ENCODE measurements at places on chromosomes 7 and 10. TPM values are rescaled to one million over a fixed set of nuclear protein-coding genes. Genes with fewer than 3 reads are reported as not detected.

- no peaks in the 10 kb centered on the region for H3K36me3 ChIP-seq
- H3K27ac ChIP-seq, result no peak overlapping the region
- DNase-seq, result no peak
- H3K27me3 ChIP-seq, result no peaks in the 10 kb centered on the region
- no peaks in the 10 kb centered on the region for H3K4me1 ChIP-seq
Measured at GRCh38 chr7:44278451-44279161, 46.8 kb downstream of the CAMK2B start.

DNA sequence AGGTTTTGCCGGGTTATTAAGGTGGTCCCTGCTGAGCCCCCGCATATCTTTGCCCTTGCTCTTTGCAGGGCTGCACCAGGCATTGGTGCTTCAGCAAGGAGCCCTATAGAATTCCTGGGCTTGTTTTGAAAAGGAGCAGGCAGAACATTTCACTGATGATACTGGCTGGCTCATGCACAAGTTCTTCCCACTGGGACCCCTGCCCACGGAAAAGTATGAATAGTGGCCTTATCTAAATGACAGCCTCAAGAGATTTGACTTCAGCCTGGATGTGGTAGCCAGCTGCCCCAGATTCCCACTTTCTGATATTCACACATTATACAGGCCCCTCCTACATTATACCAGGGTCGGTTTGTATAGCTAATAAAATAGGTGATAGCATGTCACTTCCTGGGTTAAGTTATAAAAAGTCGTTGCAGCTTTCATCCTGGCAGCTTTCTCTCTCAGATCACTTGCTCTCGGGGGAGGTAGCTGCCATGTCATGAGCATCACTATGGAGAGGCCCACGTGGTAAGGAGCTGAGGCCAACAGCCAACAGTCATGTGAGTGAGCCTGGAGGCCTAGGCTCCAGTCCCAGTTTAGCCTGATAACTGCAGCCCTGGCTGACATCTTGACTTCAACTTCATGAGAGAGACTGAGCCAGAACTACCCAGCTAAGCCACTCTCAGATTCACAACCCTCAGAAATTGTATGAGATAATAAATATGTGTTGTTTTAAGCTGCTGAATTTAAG lies 16.8 kb upstream of the CRTAC1 start:
- no peaks in the 10 kb centered on the region for H3K4me1 ChIP-seq
- H3K4me3 ChIP-seq, result no peak overlapping the region
- no peaks in the 10 kb centered on the region for H3K36me3 ChIP-seq
- no peak overlapping the region for H3K27ac ChIP-seq
- peaks cover 27% of the 10 kb centered on the region for H3K27me3 ChIP-seq
- no peak for DNase-seq

- no peaks in the 10 kb centered on the region for H3K4me1 ChIP-seq
- no peak overlapping the region for H3K4me3 ChIP-seq
- DNase-seq, result no peak
- H3K36me3 ChIP-seq, result no peaks in the 10 kb centered on the region
Measured at GRCh38 chr7:18553605-18554003, 58.1 kb downstream of the HDAC9 start.

- H3K27ac ChIP-seq, result no peak overlapping the region
- H3K4me3 ChIP-seq, result no peak overlapping the region
- no peaks in the 10 kb centered on the region for H3K36me3 ChIP-seq
- no peaks in the 10 kb centered on the region for H3K27me3 ChIP-seq
- DNase-seq, result no peak
Measured at GRCh38 chr10:35223016-35223415, 96.4 kb downstream of the CREM start.

DNA sequence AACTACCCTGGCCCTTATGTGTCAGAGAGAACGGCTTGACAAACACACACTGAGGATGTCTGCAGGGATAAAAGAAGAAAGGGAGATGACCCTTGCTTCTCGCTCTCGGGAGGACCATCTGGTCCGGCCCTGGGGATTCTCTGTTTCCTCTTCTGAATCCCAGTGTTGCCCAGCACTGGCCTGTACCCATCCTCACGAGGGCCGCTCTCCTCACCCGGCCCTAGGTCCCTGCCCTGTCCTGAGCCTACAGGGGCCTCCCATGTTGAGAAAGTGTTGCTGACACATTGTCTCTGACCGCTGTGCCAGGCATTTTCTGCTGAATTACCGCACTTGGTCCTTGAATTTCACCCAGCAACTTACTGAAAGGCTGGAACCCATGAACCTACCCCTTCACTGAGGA lies 171.9 kb upstream of the LANCL2 start:
- H3K27me3 ChIP-seq, result peaks cover 13% of the 10 kb centered on the region
- no peak overlapping the region for H3K27ac ChIP-seq
- H3K36me3 ChIP-seq, result no peaks in the 10 kb centered on the region
- H3K4me1 ChIP-seq, result no peaks in the 10 kb centered on the region
- H3K4me3 ChIP-seq, result no peak overlapping the region
- no peak for DNase-seq

GRCh38 chr7:50304911-50305582 lies 531 bp downstream of the IKZF1 start:
- H3K36me3 ChIP-seq, result peaks cover 51% of the 10 kb centered on the region
- H3K27ac ChIP-seq, result peak overlapping the region; percentile 100
- H3K27me3 ChIP-seq, result no peaks in the 10 kb centered on the region
- peak overlapping the region; percentile 97 for H3K4me3 ChIP-seq
- peak; percentile 75 for DNase-seq

DNA sequence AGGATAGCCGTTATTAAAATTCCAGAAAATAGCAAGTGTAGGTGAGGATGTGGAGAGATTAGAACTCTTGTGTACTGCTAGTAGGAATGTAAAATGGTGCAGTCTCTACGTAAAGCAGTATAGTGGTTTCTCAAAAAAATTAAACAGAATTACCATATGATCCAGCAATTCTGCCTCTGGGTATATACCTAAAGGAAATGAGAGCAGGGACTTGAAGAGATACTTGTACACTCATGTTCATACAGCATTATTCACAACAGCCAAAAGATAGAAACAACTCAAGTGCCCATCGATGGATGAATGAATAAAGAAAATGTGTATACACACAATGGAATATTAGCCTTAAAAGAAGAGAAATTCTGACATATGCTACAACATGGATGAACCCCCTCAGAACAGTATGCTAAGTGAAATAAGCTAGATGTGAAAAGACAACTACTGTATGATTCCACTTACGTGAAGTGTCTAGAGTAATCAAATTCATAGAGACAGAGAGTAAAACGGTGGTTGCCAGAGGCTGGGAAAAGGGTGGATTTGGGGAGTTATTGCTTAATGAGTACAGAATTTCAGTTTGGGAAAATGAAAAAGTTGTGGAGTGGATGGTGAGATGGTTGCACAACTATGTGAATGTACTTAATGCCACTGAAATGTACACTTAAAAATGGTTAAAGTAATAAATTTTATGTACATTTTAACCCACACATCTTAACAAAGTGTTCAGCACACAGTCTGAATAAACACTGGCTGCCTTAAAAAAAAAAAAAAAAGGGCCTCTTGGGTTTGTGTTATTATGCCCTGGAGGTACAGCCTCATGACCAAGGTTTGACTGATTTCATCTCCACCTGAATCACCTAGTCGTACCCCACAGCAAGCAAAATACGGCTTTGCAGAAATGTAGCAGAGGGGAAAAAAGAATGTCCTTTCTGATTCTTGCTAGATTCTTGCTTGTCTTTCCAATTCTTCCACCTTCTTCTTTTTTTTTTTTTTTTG lies 26.2 kb downstream of the BUB3 start:
- peaks cover 59% of the 10 kb centered on the region for H3K36me3 ChIP-seq
- H3K27ac ChIP-seq, result no peak overlapping the region
- no peak overlapping the region for H3K4me3 ChIP-seq
- no peak for DNase-seq
- no peaks in the 10 kb centered on the region for H3K27me3 ChIP-seq
- H3K4me1 ChIP-seq, result no peaks in the 10 kb centered on the region

GRCh38 chr10:35007858-35008301 lies 82.3 kb downstream of the CUL2 start:
- no peaks in the 10 kb centered on the region for H3K27me3 ChIP-seq
- peaks cover 35% of the 10 kb centered on the region for H3K36me3 ChIP-seq
- H3K4me3 ChIP-seq, result no peak overlapping the region
- DNase-seq, result no peak
- H3K27ac ChIP-seq, result no peak overlapping the region

DNA sequence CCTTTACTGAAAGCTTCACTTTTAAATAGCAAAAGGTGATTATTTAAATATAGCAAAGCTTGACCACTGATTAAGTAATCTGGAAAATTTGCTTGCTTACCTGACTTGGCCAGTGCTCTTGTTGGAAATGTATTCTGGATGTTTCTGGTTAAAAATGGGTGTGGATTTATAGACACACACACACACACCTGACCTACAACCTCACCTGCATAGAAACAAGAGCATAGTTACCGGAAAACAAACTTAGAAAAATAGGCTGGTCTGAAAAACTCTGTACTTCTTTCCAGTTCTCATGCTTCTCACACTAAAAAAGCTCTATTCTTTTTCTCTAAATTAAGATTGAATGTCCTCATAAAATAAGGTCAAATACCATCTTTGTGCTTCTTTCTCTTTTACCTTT lies at the start of gene AGR3:
Gene AGR3, minus strand, starts transcription at position 140 of the 400 bp plus-strand sequence. CDS start 3,365 bp downstream, outside the sequence.
- H3K4me1 ChIP-seq, result no peaks in the 10 kb centered on the region
- no peak for DNase-seq
- H3K27ac ChIP-seq, result no peak within 1 kb of the TSS
- H3K4me3 ChIP-seq, result no peak within 1 kb of the TSS
- no peaks in the 10 kb centered on the region for H3K36me3 ChIP-seq

GRCh38 chr10:131806646-131807317 lies 94.0 kb upstream of the PPP2R2D start:
- H3K27ac ChIP-seq, result no peak overlapping the region
- no peaks in the 10 kb centered on the region for H3K4me1 ChIP-seq
- H3K36me3 ChIP-seq, result no peaks in the 10 kb centered on the region
- DNase-seq, result no peak

GRCh38 chr7:81330108-81330507 lies 411.3 kb upstream of the SEMA3C start:
- no peak overlapping the region for H3K4me3 ChIP-seq
- DNase-seq, result no peak
- no peak overlapping the region for H3K27ac ChIP-seq
- H3K36me3 ChIP-seq, result no peaks in the 10 kb centered on the region
- H3K4me1 ChIP-seq, result no peaks in the 10 kb centered on the region

CAV2 gene
- not detected for total RNA-seq

ACTL6B gene
- not detected for total RNA-seq

OR2A12 gene
- total RNA-seq, result not detected

ASIC3 gene
- 8.3 TPM for total RNA-seq

KNDC1 gene
- total RNA-seq, result 0.07 TPM

TCERG1L gene
- not detected for total RNA-seq

PROSER2 gene
- total RNA-seq, result 0.31 TPM

PRKAR1B gene
- 32.5 TPM for total RNA-seq

LAMB1 gene
- total RNA-seq, result not detected
